ENCODE measurements at places on chromosomes 1 and 21.

- DNase-seq, result peak; percentile 82
Measured at GRCh38 chr1:15501208-15502032, 22.6 kb downstream of the CASP9 start.

DNA sequence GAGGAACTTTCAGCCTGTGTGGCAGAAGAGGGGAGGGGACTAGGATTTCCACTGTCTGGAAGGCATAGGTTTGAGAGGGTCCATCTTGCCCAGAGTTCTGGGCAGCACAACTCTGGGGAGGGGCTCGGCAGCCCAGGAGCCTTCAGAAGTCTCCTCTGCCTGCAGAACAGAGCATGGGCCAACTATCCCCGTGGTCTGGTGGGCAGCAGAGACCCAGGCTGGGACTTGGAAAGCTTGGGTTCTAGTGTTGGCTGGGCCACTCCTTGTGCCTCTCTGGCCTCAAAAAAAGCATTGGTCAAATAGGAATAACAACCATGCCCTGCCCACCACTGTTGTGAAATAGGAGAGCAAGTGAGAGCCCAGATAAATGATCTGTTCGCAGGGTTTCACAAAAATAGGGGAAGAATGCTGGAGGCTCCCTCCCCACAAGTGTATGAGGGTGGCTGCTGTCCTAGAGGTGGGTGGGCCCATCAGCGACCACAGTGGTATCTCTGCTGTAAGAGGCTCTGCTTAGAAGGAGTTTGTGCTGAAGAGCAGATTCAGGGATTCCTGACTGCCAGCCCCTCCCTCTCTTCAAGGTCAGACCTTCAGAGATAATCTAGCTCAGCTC lies 8.9 kb downstream of the EPHA10 start:
- DNase-seq, result no peak

DNA sequence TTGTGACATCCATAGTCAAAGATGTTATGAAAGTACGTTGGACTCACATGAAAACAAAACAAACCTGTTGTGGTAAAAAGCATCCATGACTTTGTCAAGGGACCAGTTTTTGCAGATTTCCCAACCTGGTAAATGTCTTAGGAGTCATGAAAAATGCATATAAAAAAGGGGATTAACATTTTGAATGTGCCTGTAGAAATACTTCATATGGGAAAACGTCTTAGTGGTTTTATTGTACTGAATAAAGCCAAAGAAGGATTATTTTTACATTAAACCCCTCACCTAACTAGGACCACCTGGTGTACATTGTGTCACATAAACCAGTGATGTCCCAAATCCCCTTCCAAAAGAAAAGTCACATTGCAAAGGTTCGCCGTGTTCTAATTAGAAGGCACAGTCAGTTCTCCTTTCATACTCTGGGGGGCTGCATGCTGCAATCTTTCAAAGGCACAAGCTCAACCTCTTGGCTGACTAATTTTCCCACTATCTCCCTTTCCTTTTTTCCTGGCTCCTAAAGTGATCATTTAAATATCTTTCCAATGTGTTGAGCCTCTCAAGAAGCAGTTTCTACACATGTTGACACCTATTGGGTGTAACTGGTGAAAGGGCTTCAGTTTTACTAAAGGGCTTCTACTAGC lies 119.8 kb upstream of the SPAG17 start:
- DNase-seq, result peak; percentile 13

DNA sequence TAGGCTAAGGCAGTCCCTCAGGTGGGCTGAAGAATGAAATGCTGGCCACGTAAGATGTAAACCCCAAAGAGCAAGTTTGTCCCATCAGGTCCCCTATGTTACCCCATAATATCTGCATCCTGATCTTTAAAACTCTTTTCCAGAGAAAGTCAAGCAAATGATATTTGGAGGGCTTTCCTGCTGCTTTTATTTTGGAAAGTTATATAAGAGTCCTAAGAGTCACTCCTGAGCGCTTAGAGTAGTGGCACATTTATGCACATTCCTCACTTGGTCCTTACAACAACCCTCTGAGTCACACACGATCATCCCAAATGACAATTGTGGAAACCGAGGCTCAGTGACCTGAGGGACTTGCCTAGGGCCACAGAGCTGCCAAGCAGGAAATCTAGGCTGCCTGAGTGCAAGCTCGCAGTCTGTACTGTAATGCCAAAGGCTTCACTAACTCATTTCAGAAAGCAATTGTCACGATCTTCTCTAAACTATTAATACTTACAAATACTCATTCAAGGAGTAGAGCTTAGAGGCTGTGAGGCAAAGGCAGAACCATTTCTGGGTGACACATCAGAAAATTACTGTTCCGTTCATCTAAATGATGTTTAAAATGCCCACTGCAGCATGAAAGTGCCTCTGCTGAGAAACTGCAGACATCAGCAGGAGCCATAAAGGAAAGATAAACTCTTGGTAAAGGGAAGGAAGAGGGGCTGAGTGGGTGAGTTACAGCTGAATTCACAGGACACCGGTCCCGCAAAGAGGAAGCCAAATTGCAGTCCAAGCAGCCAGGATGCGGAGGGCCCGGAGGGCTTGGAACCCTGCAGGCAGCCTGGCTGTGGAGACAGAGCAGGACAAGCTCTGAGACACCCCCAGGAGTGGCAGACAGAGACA lies 30.8 kb downstream of the CAPZB start:
- DNase-seq, result peak; percentile 24

DNA sequence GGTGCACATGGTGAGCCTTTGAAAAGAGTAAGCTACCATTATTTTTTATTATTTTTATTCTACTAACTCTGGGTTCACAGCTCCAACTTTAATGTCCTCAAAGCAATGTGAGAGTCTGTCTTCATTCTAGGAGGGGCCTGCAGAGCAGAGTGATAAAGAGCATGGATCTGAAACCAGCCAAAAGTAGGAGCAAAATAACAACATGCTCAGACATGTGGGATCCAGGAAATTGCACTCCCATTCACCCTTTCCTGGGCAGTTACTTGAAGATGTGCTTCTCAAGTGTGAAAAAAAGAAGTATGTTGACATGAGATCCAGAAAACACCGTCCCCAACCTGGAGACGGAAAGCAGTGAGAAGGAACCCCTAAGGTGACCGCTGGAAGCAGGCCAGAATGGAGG lies 8.7 kb upstream of the LIN28A start:
- DNase-seq, result no peak

DNA sequence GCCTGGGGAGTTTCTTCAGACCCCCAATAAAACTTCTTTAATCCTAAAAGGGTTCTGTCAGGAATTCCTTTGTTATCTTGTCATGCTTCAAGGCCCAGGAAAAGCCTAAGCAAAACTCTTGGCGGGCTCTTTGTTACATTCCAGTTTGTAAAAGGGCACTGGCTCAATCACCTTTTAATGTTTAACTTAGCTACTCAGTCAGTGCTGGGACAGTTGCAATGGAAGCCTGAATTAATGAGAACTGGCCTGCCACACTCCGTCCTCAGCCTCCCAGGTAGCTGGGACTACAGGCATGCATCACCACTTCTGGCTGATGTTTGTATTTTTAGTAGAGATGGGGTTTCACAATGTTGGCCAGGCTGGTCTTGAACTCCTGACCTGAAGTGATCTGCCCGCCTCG lies 21.3 kb upstream of the ASB17 start:
- no peak for DNase-seq

- no peak for DNase-seq
Measured at GRCh38 chr1:228005511-228006033, 1.2 kb upstream of the WNT3A start.

DNA sequence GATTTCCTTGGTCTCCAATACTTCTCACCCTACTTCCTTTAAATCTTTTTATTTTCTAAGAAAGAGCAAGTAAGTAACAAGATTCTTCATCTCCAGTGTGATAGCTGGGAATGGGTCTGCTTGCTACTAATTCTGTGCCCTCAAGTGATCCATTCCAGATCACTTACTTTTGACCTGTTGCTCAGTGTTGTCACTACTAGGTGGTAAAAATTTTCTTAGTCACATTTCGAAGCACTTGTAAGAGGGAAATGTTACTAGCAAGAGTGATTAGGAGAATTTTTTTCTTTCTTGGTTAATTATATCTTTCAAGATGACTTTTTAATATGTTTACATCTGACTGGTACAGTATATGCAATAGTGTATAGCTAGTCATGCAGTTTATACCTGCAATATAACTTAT lies 2.2 kb downstream of the UBAP2L start:
- DNase-seq, result no peak

GRCh38 chr1:48757363-48757762 lies 19.3 kb downstream of the BEND5 start:
- no peak for DNase-seq

DNA sequence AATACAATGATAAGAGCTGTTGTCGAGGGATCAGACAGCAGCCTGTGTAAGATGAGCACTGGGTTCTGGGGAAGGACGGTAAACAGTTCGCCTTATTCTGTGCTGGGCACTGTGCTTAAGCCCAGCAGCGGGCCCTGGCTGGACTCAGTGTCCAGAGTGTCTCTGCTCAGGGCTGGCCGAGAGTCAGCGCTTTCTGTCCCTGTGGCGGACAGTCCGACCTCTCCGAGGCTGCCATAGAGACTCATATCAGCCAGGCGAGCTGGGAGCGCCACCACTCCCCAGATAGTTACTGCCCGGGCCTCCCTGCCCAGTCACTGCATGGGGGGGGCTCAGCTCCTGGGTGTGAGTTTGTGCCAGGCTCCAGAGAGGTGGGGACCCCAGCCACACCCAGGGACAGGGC lies 14.7 kb upstream of the NPHP4 start:
- no peak for DNase-seq

DNA sequence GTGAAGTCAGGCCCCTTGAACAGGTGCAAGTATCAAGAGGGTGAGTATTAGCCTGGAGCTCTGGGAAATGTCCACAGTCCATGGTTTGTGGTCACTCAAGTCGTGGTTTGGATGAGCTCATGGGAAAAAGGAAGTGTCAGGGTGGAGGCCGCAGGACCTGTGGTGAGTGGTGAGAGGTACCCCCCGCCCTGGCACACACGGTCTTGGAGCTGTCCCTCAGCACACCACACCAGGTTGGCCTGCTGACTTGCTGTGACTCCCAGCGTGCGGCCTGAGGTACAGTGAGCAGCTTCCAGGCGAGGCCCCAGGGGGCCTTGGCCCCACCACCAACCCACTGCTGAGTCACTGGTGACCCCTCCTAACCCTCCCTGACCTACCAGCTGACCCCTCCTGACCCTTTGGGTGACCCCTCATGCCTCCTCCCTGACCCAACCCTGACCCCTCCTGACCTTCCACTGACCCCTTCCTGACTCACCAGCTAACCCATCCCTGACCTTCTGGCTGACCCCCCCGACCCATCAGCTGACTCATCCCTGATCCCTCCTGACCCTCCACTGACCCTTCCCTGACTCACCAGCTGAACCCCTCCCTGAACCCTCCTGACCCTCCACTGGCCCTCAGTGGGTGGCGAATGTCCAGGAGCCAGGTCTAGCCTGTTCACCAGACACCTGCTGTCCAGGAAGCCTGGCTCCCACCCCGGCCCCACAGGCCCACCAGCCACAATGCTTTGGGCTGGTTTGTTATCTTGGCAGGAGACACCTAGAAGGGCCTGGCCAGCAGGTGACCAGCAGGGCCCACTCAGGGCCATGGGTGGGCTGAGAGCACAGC lies 34.8 kb upstream of the RNF187 start:
- DNase-seq, result no peak

DNA sequence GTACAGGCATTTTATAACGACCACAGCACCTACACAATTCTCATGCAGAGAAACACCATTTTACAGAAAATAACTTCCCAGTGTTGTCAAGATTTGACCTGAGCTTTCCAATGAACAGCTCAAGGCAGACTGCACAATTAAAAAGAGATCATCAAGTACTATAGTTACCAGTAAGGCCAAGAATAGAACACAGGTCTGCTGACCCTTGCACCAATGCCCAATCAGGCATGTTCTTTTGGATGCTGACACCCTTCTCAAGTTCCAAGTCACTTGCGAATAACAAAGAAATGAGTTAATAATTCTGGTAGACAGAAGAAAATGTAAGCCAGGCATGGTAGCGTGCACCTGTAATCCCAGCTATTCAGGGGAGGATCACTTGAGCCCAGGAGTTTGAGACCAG lies 101.9 kb downstream of the SLC45A1 start:
- DNase-seq, result no peak

- no peak for DNase-seq
Measured at GRCh38 chr1:111512132-111512889, 8.9 kb upstream of the ADORA3 start.

- no peak for DNase-seq
Measured at GRCh38 chr1:164855716-164856329, 296.8 kb downstream of the PBX1 start.

- DNase-seq, result no peak
Measured at GRCh38 chr1:20612221-20612746, 21.0 kb upstream of the PINK1 start.

- DNase-seq, result no peak
Measured at GRCh38 chr1:2476061-2476999, at the start of gene PLCH2. Gene PLCH2 (plus strand): TSS chr1:2476289. CDS start chr1:2476589, 300 bp downstream.

GRCh38 chr1:30756206-30756544 lies 1.4 kb downstream of the LAPTM5 start:
- DNase-seq, result no peak

DNA sequence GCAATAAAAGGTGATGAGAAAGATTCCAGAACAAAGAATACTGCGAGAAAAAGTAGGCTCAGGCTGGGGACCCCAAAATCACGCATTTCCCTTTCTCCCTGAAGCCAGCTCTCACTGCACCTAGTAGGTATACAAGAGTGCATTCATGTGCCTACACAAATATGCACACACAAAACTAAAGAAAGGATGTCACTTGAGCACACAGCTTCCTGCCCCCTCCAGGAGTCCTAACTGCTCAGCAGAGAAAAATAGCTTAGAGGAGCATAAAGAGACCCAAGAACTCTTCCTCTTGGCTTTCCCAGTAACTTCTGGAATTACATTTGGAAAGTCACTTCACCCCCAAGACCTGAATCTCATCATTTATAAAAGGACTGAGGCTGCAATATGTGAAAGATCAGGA lies 38.0 kb downstream of the JAK1 start:
- no peak for DNase-seq

- no peak for DNase-seq
Measured at GRCh38 chr1:228198977-228199590, 8.8 kb upstream of the OBSCN start.

DNA sequence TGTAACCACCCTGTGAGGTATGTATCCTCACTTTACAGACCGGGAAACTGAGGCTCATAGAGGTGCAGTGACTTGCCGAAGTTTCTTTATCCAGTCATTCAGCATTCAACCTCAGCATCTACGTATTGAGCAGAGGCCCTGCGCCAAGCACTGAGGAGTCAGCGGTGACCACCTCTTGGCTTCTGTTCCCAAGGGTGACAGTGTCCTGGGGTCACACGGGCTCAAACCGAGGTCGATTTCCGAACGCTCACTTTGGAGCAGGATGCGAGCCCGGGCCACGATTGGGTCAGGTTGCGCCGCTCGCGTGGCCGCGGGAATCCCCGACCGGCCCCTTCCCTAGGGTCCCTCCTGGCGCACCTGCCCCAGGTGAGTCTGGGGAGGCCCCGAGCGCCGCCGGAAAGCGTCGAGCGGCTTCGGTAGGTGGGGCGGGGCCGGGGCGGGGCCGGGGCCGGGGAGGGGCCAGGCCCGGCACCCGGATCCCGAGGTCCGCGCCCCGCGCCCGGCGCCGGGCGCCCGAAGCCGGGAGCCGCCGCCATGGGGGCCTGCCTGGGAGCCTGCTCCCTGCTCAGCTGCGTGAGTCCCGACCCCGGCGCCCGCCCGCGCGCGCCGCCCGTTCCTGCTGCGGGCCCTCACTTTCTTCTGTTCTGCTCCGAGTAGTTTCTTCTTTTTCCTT lies at the start of gene SERINC2:
TSS of gene SERINC2 (plus strand) at position 482 of the 673 bp plus-strand sequence. CDS start at position 535, 53 bp downstream.
- peak; percentile 91 for DNase-seq

- DNase-seq, result peak; percentile 94
Measured at GRCh38 chr1:89762779-89763648, 57.8 kb upstream of the LRRC8D start.
